ENCODE measurements at places on chromosomes 13 and 19. TPM values are rescaled to one million over a fixed set of nuclear protein-coding genes. Genes with fewer than 3 reads are reported as not detected.

DNA sequence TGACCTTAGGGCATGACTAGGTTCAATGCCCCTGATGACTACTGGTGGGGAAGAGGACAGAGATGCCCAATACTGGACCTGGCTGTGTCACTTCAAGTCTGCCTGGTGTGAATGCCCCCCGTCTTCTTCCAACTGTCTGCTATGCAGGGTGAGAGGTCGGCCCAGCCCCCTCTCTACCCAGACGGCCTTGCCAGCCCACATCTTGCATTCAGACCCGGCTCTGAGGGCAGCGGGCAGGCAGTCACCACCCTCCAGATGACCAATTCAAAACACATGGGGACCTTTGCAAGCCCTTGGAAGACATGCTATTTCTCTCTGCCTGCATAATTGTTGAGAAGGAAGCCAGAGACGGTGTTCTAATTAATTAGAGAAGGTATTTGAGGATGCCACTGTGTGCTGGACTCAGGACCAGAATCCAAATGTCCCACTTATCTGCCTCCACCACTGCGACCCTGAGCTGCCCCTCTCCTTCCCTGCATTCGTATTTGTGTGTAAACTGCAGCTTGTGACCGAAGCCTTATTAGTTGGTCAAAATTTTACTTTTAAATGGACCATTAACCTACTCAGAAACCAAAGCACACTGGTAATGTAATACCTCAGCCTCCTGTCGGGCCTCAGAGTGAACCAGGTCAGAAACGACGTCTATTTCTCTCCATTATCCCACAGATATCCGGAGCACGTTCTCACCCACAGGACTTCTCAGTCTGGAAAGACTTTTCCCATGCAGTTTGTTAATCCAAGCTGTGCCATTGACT is 407.0 kb downstream of the ZNF536 start:
- peaks cover 20% of the 10 kb centered on the region for H3K4me1 ChIP-seq
- DNase-seq: no peak
- no peak overlapping the region for H3K27ac ChIP-seq

The ELSPBP1 gene
- total RNA-seq: not detected

DNA sequence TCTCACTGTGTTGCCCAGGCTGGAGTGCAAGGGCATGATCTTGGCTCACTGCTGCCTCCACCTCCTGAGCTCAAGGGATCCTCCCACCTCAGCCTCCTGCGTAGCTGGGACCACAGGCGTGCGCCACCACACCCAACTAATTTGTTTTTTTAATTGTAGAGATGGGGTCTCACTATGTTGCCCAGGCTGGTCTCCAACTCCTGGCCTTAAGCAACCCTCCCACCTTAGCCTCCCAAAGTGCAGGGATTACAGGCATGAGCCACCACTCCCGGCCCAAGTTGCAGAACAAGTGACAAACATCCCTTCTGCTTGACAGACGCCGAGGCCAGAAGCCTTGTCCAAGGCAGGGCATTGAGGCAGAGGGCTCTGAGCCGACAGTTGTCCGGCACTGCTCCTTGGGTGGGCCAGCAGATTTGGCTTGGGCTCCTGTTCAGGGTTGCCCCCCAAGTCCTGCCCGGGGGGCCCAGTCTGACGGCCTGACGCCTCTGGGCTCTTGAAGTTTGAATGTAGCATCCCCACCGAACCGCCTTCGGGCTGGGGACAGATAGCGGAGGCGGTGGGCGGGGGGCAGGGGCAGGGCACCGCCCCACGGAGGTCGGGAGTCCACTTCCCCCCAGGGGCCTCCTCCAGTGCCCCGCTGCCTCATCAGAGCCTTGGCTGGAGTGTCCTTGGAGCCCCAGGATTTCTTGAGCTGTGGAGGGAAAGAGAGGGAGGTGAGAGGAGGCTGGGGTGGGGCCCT is 5.7 kb upstream of the SPACA4 start:
- no peaks in the 10 kb centered on the region for H3K4me1 ChIP-seq
- no peak for DNase-seq
- no peaks in the 10 kb centered on the region for H3K27me3 ChIP-seq

DNA sequence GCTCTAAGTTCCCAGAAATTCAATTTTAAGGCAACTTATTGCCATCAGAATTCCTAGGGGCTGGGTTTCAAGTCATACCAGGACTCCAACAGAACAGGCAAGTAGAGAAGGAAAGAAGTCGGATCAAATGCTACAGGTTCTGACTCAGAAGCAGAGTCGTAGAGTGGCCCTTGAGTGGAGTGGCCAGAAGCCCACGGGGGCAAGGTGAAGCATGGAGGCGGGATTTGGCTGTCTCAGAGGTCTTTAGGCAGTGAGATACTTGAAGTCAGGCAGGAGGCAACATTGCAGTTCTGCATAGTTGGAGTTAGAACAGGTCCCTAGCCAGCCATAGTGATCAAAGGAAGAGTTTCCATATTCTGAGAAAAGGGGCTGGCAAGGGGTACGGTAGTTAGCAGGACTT is 111.6 kb downstream of the NHLRC3 start:
- peaks cover 11% of the 10 kb centered on the region for H3K27me3 ChIP-seq
- H3K4me1 ChIP-seq: peaks cover 3% of the 10 kb centered on the region
- H3K27ac ChIP-seq: no peak overlapping the region
- DNase-seq: no peak
- H3K36me3 ChIP-seq: no peaks in the 10 kb centered on the region

The RASGRP4 gene
- total RNA-seq: not detected

DNA sequence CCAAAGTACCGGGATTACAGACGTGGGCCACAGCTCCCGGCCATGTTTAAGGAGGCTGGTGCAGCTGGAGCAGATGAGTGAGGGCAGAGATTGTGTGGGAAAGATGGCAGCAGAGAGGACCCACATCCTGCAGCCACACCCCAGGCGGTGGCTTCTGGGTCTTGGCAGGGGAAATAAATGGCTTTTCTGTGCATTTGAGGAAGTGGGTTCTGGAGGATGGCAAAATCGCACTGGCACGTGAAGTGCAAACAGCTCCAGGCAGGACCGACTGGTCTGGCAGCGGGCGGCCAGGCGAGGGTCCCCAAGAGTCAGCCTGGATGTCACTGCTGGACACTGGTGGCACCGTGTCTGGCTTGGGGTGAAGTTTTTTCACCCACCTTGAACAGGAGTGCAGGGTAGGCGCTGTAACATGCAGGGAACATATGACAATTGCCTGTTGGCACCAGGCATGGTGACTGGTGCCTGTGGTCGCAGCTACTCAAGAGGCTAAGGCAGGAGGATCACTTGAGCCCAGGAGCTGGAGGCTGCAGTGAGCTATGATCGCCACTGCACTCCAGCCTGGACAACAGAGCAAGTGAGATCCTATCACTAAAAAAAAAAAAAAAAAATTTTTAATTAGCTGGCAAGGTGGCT is 8.4 kb downstream of the B3GNT3 start:
- no peaks in the 10 kb centered on the region for H3K4me1 ChIP-seq
- DNase-seq: no peak
- no peaks in the 10 kb centered on the region for H3K36me3 ChIP-seq
- no peak overlapping the region for H3K27ac ChIP-seq
- no peak overlapping the region for H3K4me3 ChIP-seq

DNA sequence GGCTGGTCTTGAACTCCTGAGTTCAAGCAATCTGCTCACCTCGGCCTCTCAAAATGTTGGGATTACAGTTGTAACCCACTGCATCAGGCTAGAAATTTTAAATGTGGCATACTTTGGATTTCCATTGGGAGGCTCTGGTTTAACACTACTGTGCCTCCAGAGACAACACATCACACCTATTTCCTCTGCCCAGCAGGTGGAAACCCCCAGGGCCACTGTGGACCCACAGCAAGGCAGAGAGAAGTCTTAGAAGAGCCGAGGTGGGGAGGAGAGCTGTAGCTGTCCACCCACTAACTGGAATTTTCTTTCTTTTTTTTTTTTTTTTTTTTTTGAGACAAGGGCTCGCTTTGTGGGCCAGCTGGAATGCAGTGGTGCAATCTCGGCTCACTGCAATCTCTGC is 39.4 kb downstream of the IER2 start:
- no peak for DNase-seq
- no peaks in the 10 kb centered on the region for H3K4me1 ChIP-seq
- no peaks in the 10 kb centered on the region for H3K36me3 ChIP-seq
- no peaks in the 10 kb centered on the region for H3K27me3 ChIP-seq

- peaks cover 3% of the 10 kb centered on the region for H3K27me3 ChIP-seq
- peaks cover 29% of the 10 kb centered on the region for H3K4me1 ChIP-seq
- no peak for DNase-seq
- no peaks in the 10 kb centered on the region for H3K36me3 ChIP-seq
These were observed 22.9 kb upstream of the MEDAG start for GRCh38 chr13:30882996-30883766.

The IRF3 gene
- 81.4 TPM for total RNA-seq

GRCh38 chr13:75763512-75763911 is 127.4 kb downstream of the LMO7 start:
- H3K36me3 ChIP-seq: peaks cover 21% of the 10 kb centered on the region
- DNase-seq: no peak
- peaks cover 32% of the 10 kb centered on the region for H3K4me1 ChIP-seq
- H3K27ac ChIP-seq: peak overlapping the region; percentile 96
- H3K4me3 ChIP-seq: peak overlapping the region; percentile 85
- no peaks in the 10 kb centered on the region for H3K27me3 ChIP-seq

GRCh38 chr19:52990759-52991418 is 22.8 kb upstream of the ERVV-1 start:
- no peak for DNase-seq
- H3K27ac ChIP-seq: no peak overlapping the region
- H3K4me3 ChIP-seq: peak overlapping the region; percentile 14
- peaks cover 27% of the 10 kb centered on the region for H3K36me3 ChIP-seq

The ZNF534 gene
- total RNA-seq: not detected

DNA sequence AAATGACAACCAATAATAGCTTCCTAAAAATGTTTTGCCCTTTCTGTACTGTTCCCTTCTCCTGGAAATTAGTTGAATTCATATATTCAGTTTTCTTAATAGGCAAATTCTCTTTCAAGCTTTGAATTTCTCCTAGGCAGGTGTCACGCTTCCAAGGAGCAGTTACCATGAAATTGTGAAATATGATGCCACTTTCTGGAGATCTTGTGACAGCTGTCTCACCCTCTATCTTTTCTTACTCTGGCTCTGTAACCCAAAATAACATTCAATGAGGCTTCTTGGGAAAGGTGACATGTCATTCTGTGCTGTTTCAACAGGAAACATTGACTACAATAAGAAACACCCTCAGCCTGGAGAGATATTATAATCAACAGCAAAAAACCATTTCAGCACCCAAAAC is 80.3 kb upstream of the MRI1 start:
- no peak overlapping the region for H3K4me3 ChIP-seq
- H3K27ac ChIP-seq: no peak overlapping the region
- no peak for DNase-seq

DNA sequence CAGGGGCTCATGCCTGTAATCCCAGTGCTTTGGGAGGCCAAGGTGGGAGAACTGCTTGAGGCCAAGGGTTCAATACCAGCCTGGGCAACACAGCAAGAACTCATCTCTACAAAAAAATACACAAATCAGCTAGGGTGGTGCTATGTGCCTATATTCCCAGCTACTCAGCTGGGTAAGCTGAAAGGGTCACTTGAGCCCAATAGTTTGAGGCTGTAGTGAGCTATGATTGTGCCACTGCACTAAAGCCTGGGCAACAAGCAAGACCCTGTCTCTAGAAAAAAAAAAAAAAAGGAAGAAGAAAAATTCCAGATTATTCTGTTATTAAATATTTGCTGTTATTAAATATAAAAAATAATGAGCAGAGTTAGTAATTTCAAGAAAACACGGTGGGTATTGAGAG is 131.1 kb downstream of the RGCC start:
- H3K27me3 ChIP-seq: no peaks in the 10 kb centered on the region
- H3K4me3 ChIP-seq: no peak overlapping the region
- H3K36me3 ChIP-seq: peaks cover 22% of the 10 kb centered on the region
- no peak overlapping the region for H3K27ac ChIP-seq
- peaks cover 5% of the 10 kb centered on the region for H3K4me1 ChIP-seq
- no peak for DNase-seq

DNA sequence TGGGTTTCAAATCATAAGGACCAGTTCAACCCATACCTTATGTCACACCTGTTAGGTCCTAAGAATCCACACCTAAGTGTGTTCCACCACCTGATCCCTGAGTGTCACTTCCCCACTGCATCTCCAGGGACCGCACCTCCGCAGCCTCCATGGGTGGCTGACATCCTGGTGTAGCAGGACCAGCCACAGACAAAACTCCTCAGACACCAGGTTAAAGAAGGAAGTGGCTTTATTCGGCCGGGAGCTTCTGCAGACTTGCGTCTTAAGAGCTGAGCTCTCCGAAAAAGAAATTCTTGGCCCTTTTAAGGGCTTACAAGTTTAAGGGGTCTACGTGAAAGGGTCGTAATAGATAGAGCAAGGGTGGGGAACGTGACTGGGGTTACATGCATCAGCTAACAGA is 509.9 kb downstream of the MYO16 start:
- no peak overlapping the region for H3K27ac ChIP-seq
- no peaks in the 10 kb centered on the region for H3K36me3 ChIP-seq
- no peak for DNase-seq

The CIC gene
- total RNA-seq: 70.3 TPM

GRCh38 chr13:100815476-100816046 is 141.0 kb upstream of the TMTC4 start:
- no peak overlapping the region for H3K4me3 ChIP-seq
- no peak for DNase-seq
- no peaks in the 10 kb centered on the region for H3K36me3 ChIP-seq

DNA sequence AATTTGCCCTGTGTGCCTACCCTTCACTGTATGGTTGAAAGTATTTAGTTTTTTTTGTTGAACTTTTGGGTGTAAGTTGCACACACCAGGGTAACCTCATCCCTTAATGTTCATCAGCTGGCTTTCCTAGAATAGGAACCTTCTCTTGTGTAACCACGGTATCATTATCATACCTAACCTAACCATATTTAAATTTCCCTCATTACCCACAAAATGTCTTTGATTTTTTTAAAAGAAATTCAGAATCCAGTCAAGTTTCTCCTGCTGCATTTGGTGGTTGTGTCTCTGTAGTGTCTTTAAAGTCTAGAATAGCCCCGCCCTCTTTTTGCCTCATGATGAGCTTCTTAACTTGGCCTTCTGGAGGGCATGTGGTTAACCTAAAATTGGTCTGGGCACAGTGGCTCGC is 80.3 kb downstream of the RYR1 start:
- no peak for DNase-seq
- H3K4me3 ChIP-seq: no peak overlapping the region
- peaks cover 5% of the 10 kb centered on the region for H3K27me3 ChIP-seq
- H3K27ac ChIP-seq: no peak overlapping the region
